ENCODE measurements at places on chromosomes 4 and X.

DNA sequence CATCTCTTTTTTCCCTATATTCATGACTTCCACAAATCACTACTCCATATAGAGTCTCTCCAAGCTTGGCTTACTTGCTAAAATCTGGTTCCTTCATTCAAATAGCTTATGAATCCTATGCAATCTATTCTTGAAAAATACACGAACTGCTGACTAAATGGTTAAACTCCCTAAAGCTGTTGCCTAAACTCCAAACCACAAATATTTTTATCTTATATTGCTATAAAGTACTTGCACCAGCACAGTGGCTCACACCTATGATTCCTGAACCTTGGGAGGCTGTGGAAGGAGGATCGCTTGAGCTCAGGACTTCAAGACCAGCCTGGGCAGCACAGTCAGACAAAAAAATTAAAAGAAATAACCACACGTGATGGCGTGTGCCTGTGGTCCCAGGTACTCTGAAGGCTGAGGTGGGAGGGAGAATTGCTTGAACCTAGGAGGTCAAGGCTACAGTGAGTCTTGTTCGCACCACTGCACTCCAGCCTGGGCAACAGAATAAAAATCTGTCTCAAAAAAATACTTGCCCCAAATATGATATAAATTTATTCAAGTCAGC, 2.2 kb downstream of the FBXO8 start:
- no peak for DNase-seq

DNA sequence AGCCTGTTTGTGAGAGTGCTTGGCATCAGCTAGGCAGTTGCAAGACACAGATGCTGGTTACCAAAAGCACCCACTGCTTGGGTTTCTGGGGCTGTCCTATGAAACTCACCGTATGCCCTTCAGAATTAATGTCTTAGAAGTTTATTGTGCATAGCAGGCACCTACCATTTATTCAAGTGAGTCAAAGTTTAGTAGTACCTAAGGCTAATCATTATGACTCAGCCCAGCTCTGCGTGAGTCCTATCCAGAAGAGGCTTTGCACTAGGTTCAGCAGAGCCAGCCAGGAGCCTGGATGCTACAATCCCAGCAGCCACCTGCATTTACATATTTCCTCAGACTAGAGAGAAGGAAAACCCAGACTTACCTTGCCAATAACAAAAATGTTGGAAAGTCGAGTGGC, 4.2 kb downstream of the RPS4X start:
- no peak for DNase-seq

DNA sequence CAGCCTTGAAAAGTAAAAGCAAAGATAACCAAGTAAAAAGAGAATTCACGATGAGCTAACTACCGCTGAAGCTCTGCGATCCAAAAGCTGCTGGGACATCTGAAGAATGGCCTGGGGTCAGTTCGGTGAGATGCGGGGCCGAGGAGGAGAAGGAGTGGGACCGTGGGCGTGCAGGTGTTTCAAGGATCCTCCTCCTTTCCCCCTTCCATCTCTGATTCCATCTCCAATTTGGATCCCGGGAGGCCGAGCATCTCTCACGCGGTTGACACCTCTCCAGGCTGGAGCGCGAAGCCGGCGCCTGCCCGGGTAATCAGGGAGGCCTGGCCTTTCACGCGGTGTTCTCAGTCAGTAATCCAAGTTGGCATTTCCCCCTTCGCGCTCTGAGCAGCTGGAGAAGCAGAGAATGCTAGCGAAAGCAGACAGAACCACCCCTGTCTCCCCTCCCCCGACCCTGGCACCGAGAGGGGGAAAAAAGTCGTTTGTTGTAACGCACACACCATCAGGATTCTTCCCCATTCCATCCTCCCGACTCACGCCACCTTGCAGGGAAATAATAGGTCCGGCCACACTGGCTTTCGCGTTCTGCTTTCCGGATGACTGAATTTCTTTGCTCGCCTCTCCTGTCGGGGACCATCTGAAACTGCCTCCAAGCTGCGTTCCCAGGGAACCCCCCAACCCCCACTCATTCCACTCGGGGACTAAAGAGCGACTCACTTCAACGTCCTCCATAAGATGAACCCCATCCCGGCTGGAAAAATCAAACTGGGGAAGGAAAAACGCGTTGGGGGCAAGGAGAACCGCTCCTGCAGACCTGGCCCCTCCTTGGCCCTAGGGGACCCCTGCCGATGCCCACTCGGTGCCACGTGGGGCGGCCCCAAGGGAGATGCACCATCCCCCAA, 6.5 kb downstream of the NEUROG2 start:
- DNase-seq, result no peak

DNA sequence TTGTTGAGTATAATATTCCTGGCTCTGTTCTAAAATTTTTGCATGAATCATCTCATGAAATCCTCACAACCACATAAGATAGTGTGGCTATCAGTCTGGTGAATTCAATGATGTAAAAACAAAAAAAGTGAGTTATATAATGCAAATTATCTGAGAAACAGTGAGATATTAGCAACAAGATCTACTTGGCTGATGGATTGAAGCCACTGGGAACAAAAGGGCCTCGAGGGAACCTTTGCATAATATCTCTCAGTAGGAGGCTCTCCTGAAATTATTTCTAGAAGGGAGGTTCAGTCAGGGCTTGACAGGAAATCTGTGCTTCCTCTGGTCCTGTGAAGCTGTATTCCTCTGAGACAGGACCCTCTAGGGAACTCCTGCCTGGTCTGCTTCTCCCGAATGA, 30.1 kb upstream of the NUP54 start:
- DNase-seq, result no peak

DNA sequence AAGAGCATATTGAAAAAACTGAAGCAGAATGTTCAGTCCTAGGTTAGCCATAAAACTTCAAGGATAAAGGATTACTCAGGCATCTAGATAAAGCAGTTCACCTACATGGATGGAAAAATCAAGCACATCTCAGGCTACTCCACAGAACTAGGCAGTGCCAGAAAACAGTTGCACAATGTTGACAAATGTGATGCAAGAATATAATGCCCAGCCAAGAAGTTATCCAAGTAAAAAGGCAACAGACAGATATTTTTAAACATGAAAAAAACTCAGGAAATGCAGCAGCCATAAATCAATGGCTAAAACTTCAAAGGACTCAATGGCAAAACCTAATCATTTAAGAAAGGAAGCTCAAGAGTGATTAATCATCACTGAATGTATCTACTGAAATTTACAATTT, 456.0 kb upstream of the FAM241A start:
- DNase-seq, result peak; percentile 56

GRCh38 chrX:8743126-8743732, 11.3 kb upstream of the ANOS1 start:
- no peak for DNase-seq

GRCh38 chr4:101277671-101278070, 69.7 kb downstream of the PPP3CA start:
- peak; percentile 39 for DNase-seq

- no peak for DNase-seq
Observed at GRCh38 chrX:129654652-129655546, at the start of gene APLN. Gene APLN (minus strand): TSS chrX:129654956. CDS start chrX:129654630, 326 bp downstream.

DNA sequence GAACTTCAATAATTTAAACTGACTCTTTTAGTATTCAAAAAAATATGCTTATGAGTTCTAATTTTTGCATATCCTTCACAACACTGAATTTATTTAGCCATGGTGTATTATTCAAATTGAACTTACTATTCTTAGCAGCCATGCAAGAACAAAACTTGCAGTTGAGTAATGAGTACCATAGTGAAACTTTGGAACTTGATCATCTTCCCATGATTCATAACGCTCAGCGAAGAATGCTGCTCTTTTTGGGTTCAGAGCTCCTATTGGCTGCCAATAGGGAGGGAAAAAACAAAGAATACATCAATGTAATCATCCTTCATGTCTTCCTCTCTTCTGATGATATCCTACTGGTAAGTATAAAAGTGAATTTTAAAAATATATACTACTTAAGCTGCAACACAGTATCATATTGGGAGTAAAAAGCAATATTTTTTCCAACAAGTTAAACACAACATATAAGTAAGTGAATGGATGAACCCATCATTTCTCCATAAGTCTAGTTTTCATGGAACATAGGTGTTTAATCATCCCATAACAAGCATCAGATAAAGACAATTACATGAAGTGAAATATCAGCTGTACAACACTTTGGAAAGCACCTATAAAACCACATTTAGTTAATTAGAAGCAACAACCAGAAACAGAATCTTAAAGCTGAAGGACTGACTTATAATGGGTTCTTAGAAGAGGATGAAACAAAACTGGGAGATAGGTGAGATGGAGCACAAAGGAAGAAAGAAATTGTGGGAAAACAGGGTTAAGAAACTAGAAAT, 145.2 kb upstream of the MAB21L2 start:
- DNase-seq, result no peak

GRCh38 chrX:57573754-57574153, 18.1 kb upstream of the ZXDB start:
- DNase-seq, result no peak

DNA sequence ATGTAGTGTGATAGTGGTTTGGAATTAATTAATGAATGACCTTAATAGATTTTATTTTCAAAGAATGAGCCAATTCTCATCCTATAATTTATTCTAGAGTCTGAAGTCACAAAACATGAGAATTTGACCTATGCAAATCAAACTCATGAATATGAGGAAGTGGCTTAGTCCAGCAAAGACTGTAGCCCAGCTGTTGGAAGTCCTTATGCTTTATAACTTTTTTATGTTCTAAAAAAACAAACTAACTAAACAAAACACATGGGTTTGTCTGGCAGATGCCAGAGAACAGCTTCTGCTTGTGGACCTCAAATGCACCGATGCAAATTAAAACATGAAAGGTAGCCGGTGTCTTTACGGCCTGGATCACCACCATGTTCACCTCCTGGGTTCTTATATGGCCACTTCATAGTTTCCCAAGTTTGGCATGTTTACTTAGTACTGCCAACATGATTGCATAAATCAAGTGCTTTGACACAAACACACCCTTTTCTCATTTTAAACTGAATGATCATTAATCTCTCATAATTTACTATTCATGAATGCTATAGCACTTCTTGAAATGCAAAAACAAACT, 277.4 kb downstream of the PAPSS1 start:
- no peak for DNase-seq

- DNase-seq, result no peak
Observed at GRCh38 chrX:940691-941090, 271.8 kb downstream of the CRLF2 start.

- no peak for DNase-seq
Observed at GRCh38 chr4:121380776-121381462, at the start of gene QRFPR. Gene QRFPR (minus strand): TSS chr4:121381018. CDS start chr4:121380647, 371 bp downstream.

DNA sequence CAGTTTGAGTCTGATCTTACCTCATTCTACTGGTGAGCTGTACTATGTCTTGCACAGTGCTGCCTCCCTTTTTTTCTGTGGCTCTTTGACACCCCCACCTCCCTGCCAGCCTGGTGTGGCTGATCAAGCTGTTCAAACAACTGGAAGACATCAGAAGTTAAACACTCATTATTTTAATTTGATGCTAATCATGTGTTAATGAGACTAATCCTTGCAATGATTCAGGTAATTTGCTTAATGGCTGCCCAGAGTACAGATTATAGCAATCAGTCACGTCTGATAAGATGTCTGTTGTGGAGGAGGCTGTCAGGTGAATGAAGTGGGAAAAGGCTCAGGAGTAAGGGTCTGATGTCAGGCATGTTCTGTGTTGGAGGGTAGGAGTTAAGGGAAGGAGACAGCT, 87.4 kb upstream of the GK2 start:
- no peak for DNase-seq

DNA sequence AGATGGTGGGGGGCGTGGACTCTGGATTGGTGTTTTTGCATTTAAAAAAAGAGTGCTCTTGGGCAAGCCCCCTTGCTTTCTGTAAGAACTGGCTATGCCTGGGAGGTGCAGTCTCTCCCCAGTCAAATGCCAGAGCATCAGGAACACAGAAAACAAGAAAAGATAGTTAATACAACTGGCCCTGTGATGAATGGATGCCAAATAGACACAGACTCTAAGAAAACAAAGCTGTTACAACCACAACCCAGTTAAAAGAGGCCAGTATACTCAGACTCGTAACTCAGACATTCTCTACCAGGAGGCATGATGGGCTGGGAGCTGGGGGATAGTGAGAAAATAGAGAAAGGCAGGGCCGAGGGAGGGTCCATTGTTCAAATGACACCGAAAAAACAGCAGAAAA, 32.5 kb upstream of the C1QTNF7 start:
- no peak for DNase-seq

GRCh38 chrX:19836337-19836736, 51.1 kb downstream of the SH3KBP1 start:
- no peak for DNase-seq

DNA sequence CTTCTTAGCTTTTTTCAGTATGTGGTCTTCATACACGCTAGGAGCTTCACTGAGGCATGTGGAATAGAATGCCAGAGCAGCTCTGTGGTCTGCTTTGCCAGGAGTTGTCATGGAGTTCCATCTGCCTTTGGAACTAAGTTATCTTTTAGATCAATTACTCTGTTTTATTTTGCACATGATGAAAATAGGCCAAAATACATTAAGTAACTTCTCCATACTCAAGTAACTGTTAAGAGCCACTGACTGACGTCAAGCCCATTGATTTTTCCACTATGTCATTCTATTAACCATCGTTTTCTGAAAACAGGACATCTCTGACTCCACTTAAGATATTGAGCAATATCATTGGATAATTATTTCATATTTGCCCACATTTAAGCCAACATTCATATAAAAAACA, 415.1 kb upstream of the MAD2L1 start:
- no peak for DNase-seq

DNA sequence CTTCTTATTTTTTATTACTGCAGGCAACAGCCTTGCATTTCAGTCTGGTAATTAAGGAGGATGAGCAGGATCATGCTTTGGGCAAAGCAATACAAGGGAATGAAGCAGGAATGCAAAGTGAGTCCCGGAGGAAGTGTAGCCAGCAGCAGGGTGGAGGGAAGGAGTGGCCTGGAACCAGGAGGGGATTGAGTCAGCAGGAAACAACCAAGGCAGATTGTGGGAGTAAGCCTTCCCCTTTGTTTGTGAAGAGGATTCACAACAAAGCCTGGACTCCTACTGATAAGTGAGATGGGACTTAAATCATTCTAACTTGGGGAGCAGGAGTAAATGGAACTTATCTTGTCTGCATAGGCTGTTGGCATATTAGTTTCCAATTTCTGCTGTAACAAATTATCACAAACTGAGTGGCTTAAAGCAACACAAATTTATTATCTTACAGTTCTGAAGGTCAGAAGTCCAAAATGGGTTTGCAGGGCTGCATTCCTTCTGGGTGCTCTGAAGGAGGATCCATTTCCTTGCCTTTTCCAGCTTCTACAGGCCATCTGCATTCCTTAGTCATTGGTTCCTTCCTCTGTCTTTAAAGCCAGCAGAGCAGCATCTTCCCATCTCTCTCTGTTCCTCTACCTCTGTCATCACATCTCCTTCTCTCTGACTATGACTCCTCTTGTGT, 93.2 kb upstream of the AP1S2 start:
- peak; percentile 20 for DNase-seq

All from skeletal muscle cell (primary cell).